ENCODE measurements at places on chromosomes 3 and 15. TPM values are rescaled to one million over a fixed set of nuclear protein-coding genes. Genes with fewer than 3 reads are reported as not detected.

DNA sequence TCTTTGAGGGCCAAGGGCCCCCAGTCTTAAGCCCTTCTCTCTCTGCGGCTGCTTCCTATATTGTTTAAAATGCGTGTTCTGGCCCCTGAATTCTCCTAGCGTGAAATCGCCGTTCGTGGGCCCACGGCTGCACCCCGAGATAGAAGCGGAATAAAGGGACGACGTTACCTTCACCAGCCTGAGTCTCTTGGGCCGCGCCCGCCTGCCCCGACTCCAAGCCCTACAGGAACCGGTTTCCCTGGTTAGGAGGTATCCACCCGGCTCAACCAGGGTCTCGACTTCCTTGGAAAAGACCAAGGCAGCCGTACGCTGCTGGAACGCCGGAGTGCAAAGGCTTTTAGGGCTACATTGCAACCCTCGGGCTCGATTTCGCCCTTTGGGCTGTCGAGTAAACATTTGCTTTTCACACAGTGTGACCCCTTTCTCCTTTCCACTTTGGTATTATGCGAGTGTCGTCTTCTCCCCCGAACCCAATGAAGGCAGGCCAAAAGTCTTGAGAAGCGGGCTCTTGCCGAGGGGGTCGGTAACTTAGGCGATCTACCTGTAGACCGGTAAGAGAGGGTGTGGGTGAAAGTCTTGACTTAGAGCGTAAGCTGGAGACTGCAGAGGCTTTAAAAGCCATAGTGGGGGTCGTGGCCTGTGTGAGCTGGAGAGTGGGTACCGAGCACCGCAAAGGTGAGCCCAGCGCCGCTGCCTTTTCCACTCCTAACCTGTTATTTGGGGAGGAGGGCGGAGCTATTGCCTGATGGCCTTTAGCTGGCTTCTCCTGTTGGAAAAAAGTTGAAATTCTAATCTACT is 2.0 kb downstream of the TRIM71 start:
- no peak for DNase-seq

DNA sequence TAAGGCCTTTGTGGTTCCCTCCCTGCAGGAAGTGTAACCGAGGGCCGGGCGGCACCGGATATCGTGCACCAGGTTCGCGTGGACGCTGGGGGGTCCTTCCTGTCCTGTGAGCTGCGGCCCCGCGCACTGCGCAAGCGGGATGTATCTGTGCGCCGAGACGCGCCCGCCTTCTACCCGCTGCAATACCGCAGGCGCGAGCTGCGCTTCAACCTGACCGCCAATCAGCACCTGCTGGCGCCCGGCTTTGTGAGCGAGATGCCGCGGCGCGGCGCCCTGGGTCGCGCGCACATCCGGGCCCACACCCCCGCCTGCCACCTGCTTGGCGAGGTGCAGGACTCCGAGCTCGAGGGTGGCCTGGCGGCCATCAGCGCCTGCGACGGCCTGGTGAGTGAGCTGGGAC is 35.9 kb downstream of the SAXO2 start:
- no peak for DNase-seq

The RASGRP1 gene
- 1.6 TPM for total RNA-seq

DNA sequence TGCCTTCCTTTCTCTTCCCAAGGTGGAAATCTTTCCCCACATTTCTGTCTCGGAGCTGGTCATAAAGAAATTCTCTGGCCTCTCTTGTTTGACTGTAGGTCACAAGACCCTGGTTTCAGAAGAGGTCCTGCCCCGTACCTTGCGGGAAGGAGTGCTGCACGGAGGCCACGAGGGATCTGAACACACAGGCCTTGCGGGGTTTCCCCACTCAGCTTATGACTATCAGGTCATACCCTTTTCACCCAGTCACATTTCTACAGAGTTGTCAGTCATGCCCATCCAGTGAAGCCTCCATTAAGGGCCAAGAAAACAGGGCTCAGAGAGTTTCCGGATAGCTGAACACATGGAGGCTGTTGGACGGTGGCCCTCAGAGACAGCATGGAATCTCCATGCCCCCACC is 54.7 kb upstream of the ATP13A3 start:
- DNase-seq: no peak

The SPESP1 gene
- 1.5 TPM for total RNA-seq

GRCh38 chr3:9279966-9280365 is 30.5 kb upstream of the SRGAP3 start:
- no peak for DNase-seq

GRCh38 chr15:57596978-57597377 is 5.3 kb downstream of the MYZAP start:
- no peak for DNase-seq

DNA sequence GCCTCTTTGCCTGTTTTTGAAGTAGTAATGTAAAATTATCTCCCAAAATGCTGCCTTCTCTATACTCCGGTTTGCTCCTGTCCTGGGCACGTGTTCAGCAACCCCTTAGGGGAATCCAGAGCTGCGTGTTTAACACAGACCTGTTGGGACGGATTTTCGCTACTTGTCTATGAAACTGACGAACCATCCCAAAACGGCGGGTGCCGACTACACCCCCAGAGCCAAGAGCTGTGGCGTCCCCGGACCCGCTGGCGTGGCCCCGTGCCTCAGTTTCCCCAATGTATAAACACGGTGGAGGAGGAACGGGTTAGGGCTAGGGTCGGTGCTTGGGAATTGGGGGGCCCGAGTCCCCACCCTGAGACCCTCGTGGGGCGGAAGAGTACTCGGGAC is 473 bp downstream of the FHIT start:
- peak; percentile 36 for DNase-seq

- no peak for DNase-seq
Observed at GRCh38 chr3:129442486-129442885, 2.5 kb downstream of the IFT122 start.

The CDC25A gene
- total RNA-seq: 0.94 TPM

The TGM5 gene
- total RNA-seq: not detected

DNA sequence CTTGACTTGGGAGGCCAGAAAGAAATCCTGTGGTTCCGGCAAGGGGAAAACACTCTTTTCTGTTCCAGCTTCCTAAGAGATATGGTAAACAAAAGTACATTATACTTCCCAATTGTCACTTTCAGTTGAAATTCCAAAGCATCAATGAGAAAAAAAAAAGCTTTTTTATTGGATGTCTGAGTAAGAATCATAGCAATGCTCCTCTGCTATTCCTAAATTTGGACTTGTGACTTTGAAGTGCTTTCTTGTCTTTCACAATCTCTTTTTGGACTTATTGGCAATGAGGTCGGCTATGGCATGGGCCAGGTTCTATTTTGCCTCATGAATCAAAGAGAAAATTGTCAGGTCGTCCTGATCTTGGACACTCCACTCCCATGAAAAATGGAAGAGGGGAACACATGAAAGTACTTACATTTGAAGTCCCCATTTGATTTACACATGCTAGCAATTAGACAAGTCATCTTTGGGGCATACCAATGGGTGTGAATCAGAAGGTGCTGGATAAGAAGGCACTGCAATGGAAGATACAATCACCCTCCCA is 170.5 kb downstream of the GREM1 start:
- DNase-seq: no peak

The TM4SF4 gene
- not detected for total RNA-seq

- DNase-seq: peak; percentile 72
Observed at GRCh38 chr3:123642182-123642956, 57.5 kb upstream of the HACD2 start.

DNA sequence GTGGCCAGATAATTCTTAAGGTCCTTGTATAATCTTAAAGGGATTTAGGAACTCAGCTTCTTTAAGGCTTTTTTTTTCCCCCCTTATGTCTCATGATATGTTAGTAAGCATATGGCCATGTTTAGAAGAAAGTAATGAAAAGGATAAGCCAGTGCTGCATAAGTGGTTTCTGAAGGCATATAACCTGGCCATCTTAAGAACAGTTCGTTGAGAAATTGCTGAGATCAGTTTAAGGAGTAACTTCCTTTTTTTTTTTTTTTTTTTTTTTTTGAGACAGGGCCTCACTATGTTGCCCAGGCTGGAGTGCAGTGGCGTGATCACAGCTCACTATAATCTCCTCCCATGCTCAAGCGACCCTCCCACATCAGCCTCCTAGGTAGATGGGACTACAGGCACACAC is 51.7 kb downstream of the UBE2E2 start:
- DNase-seq: no peak

DNA sequence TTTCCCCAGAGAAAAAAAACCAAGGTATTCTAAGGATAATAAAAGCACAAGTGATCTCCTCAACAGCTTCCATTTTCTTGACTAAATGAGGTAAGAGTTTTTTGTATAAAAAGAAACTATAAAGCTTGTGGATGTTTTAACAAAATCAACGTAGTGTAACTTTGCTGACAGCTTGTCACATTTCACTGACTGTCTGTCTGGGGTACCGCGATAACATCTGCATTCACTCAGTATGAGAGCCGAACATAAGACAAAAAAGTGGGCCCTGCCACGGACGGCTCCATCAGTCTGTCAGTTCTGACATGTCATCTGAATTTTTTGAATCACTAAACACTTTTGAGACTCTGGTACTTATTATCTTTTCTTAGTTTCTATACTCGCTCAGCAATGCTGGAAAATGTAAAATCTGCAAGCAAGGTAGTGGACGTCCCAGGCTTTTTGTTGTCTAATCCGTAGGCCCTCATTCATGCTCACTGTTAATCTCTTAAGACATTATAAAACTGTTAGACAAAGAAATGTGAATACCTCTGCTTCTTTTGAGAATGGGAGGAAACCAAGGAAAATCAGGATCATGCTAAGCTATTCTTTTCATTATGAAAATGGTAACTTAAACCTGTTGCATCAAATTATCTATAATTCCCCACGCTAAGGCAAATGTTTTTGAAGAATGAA is 307.1 kb downstream of the MECOM start:
- no peak for DNase-seq
